GM23338 (cell line): ENCODE measurements at places on chromosomes 2 and 18. TPM values are rescaled to one million over a fixed set of nuclear protein-coding genes. Genes with fewer than 3 reads are reported as not detected.
A peak's percentile ranks its signal among the peaks of the same experiment; 100 is the strongest.

GRCh38 chr2:62099523-62100175 lies 96.3 kb upstream of the B3GNT2 start:
- no peaks in the 10 kb centered on the region for H3K27me3 ChIP-seq
- H3K4me1 ChIP-seq = peaks cover 20% of the 10 kb centered on the region
- H3K27ac ChIP-seq = no peak overlapping the region
- no peak overlapping the region for H3K4me3 ChIP-seq

GRCh38 chr2:98685930-98686887 lies 44.7 kb downstream of the MGAT4A start:
- DNase-seq = no peak
- H3K27me3 ChIP-seq = no peaks in the 10 kb centered on the region
- H3K36me3 ChIP-seq = no peaks in the 10 kb centered on the region
- H3K27ac ChIP-seq = no peak overlapping the region
- no peaks in the 10 kb centered on the region for H3K4me1 ChIP-seq

GRCh38 chr18:23462876-23463275 lies 9.8 kb downstream of the RIOK3 start:
- no peaks in the 10 kb centered on the region for H3K4me1 ChIP-seq
- no peak for DNase-seq
- H3K27me3 ChIP-seq = no peaks in the 10 kb centered on the region
- no peak overlapping the region for H3K27ac ChIP-seq
- no peak overlapping the region for H3K4me3 ChIP-seq

- no peaks in the 10 kb centered on the region for H3K27me3 ChIP-seq
- H3K27ac ChIP-seq = no peak overlapping the region
- DNase-seq = no peak
- no peaks in the 10 kb centered on the region for H3K4me1 ChIP-seq
- no peak overlapping the region for H3K4me3 ChIP-seq
- H3K36me3 ChIP-seq = no peaks in the 10 kb centered on the region
Observed at GRCh38 chr2:198134293-198134955, 330.0 kb downstream of the PLCL1 start.

DNA sequence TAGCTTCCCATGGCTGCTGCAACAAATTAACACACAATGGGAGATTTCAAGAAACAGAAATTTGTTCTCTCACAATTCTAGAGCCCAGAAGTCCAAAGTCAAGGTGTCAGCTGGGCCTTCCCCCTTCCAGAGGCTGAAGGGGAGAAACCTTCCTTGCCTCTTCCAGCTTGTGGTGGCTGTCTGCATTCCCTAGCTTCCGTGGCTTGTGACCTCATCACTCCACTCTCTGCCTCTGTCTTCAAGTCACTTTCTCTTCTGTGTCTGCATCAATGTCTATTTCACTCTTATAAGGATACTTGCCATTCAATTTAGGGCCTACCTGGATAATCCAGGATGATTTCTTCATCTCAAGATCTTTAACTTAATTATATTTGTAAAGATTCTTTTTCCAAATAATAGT lies 16.8 kb upstream of the SRBD1 start:
- H3K27me3 ChIP-seq = no peaks in the 10 kb centered on the region
- H3K4me1 ChIP-seq = peaks cover 17% of the 10 kb centered on the region
- no peaks in the 10 kb centered on the region for H3K36me3 ChIP-seq

DNA sequence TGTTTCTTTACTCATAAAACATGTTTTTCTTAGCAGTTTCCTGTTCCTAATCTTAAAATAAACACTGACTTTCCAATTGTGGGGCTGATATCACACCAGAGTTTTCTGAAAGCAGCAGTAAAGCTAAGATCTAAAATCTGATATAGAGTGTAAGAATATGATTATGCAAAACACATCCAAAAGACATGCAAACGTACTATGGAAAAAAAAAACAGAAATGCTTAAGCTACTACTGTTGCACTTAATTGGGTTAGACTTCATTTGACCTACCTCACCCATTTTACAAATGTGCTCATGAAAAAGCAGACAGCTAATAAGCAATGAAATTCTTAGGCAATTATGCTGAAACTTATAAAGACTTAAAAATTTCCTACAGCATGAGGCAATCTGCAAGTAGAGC lies 10.5 kb downstream of the CYTIP start:
- no peaks in the 10 kb centered on the region for H3K4me1 ChIP-seq
- H3K4me3 ChIP-seq = no peak overlapping the region
- H3K27ac ChIP-seq = no peak overlapping the region
- no peaks in the 10 kb centered on the region for H3K27me3 ChIP-seq
- no peaks in the 10 kb centered on the region for H3K36me3 ChIP-seq

- no peak overlapping the region for H3K27ac ChIP-seq
- H3K4me3 ChIP-seq = no peak overlapping the region
- H3K27me3 ChIP-seq = no peaks in the 10 kb centered on the region
- H3K4me1 ChIP-seq = peaks cover 4% of the 10 kb centered on the region; the same call in 1 of the 2 replicates
- DNase-seq = peak; percentile 57
Observed at GRCh38 chr2:239831001-239831731, 194.0 kb downstream of the NDUFA10 start.

Gene CNGA3
- total RNA-seq = not detected in 2 replicates

Gene SCLY
- total RNA-seq = 68.9 and 80.3 TPM in 2 replicates

Gene ANKRD29
- total RNA-seq = 6.6 and 16.9 TPM in 2 replicates
